Glomerular endothelial cell (primary cell): ENCODE measurements at places on chromosomes 6 and 20. TPM values are rescaled to one million over a fixed set of nuclear protein-coding genes. Genes with fewer than 3 reads are reported as not detected.

ARHGAP40 gene
- total RNA-seq = 0.34 TPM in 1 of 2 replicates, not detected in the other

RAMACL gene
- total RNA-seq = 1.6 and 7.8 TPM in 2 replicates

RRAGD gene
- 3.5 and 11.2 TPM in 2 replicates for total RNA-seq

B3GALT4 gene
- 4.5 and 6.8 TPM in 2 replicates for total RNA-seq

APOM gene
- not detected in 2 replicates for total RNA-seq

HIVEP2 gene
- total RNA-seq = 9.9 and 16.4 TPM in 2 replicates

PSMB8 gene
- 62.9 and 67.0 TPM in 2 replicates for total RNA-seq

VARS2 gene
- 17.9 and 22.6 TPM in 2 replicates for total RNA-seq

BNIP5 gene
- not detected in 2 replicates for total RNA-seq

CST4 gene
- not detected in 2 replicates for total RNA-seq

SMLR1 gene
- total RNA-seq = not detected in 2 replicates

TCP11 gene
- total RNA-seq = 0.41 TPM in 1 of 2 replicates, not detected in the other

IL22RA2 gene
- total RNA-seq = not detected in 2 replicates

PHF20 gene
- total RNA-seq = 46.6 and 47.0 TPM in 2 replicates

ENPP5 gene
- 0.19 TPM in 1 of 2 replicates, not detected in the other for total RNA-seq

KCNK5 gene
- total RNA-seq = not detected in 2 replicates

ADGB gene
- not detected in 2 replicates for total RNA-seq

PSORS1C1 gene
- total RNA-seq = 1.6 and 1.8 TPM in 2 replicates

OPRM1 gene
- total RNA-seq = not detected in 2 replicates

FAM110A gene
- 1.5 and 6.1 TPM in 2 replicates for total RNA-seq

RAB23 gene
- 8.5 and 9.4 TPM in 2 replicates for total RNA-seq

MOG gene
- not detected in 2 replicates for total RNA-seq

EPHA7 gene
- total RNA-seq = 0.35 and 0.53 TPM in 2 replicates

FERMT1 gene
- 1.2 and 3.9 TPM in 2 replicates for total RNA-seq

HSPA12B gene
- total RNA-seq = 25.5 and 26.3 TPM in 2 replicates

EDN1 gene
- 151 and 376 TPM in 2 replicates for total RNA-seq

TRMT6 gene
- total RNA-seq = 6.1 and 8.0 TPM in 2 replicates
